ENCODE measurements at places on chromosomes 2 and 18.

DNA sequence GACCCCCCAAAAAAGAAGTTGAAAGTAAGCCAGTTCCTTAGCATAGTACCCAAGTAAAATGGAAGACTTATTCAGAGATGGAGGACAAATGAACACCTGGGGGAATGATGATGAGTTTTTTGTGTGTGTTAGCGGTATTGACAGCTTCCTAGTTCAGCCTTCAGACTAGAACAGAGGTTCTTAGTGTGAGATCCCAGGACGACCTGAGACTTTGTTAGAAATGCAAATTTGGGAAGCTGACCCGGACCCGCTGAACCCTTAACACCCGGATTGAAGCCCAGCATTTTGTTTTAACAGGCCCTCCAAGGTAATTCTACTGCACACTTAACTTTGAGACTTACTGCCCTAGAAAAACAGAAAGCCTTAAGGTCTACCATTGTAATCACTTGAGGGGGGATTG lies 20.3 kb downstream of the SPOPL start:
- no peak for DNase-seq

DNA sequence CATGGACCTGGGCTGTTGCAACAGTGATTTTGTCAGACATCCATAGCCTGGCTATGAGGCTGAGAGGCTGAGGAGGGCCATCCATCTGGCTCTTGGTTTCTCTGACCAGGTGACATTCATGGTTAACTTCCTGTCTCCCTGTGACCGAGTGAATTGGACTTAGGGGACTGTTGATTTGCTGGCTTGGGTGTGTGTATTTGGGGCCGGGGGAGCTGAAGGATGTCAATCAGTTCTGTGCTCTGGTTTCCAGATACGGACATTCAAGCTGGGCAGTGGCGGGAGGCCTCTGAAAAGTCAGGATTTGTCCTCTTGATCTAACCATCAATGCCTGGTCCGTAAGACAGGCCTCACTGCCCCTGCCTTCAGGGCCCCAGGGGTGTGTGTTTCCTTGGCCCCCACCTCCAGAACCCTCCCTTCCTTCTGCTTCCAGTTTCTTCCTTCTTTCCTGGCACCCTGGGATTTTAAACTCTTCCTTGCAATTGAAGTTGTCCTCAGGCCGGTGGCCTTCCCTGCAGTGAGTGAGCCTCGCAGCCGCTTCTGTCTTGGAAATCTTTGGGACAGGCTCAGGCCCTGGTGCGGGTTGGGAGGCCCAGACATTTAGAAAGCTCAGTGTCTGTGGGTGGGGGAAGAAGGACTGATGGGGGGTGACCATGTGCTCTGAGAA lies 54.7 kb upstream of the HAAO start:
- no peak for DNase-seq

DNA sequence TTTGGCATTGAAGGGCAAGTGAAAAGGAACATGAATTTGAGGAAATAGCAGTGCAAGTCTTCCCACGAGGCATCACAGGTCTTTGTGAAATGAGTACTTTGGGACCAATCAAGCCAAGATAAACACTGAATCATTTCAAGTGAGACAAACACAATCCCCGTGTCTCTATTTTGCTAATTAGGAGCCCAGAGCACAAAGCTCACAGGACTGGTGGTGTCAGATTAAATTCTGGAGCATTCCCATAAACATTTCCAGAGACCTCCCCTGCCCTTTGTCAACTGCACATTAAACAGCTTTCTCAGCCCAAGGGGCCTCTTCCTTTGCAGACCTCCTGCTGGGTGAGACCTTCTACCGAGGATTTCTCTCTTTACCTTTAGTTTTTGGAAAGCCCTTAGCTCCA lies 50.7 kb downstream of the DAPL1 start:
- no peak for DNase-seq

- DNase-seq = no peak
Measured at GRCh38 chr2:223894009-223894408, 51.1 kb downstream of the WDFY1 start.

DNA sequence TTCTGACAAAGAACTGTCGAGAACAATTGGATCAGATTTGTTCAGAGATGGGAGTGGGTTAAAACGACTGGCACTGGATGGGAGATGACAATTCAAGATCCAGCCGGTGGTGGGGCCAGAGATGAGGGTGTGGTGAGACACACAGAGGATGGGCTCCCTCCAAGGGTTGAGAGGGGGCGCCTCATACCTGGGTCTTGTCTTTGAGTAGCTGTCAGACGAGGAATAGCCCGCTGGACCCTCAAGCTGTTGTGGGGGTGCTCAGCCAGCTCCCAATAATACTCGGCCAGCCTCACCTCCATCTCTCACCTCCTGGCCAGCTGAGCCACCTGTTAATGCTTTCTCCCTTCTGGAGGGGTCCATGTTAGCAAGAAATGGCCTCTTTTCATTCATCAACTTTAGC lies 14.0 kb downstream of the INPP5D start:
- no peak for DNase-seq

DNA sequence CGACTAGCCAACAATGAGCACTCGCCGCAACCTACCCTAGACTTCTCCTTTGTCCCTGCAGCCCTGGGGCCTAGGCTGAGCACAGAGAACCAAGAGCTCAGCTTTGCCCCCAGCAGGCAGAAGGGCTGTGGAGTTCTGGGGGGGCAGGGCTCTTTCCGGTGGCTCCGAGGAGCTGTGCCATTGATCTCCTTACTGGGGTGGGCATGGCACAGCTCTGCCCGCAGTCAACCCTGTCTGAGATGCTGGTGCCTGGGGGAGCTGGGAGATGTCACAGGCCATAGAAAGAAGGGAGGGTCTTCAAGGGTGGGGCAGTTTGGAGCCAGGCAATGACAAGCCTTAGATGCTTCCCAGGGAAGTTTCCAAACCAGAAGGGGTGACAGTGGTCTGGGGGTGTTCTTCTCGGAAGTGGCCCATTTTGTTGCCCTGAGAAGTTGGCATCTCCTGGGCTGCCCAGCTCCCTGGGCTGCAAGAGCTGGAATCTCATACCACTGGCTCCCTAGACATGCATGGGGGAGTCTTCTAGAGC lies 14.1 kb upstream of the GPR55 start:
- no peak for DNase-seq

DNA sequence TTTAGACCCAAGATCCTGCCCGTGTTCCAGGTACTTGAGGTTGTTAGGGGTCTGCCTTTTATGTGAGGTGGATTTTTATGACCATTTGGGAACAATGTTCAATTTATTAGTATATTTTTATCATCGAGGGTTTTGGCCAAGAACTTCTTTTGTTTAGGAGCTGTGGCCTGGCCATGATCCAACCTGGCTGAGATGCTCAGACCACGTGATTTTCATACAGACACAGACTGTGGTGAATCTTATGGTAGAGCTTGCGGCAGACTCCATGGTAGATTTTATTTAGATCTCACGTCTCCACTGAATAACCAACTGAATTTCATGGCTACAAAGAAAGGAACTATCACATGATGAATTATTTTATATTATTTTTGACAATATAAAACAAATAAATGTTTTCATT lies 405.5 kb upstream of the VWC2L start:
- no peak for DNase-seq

DNA sequence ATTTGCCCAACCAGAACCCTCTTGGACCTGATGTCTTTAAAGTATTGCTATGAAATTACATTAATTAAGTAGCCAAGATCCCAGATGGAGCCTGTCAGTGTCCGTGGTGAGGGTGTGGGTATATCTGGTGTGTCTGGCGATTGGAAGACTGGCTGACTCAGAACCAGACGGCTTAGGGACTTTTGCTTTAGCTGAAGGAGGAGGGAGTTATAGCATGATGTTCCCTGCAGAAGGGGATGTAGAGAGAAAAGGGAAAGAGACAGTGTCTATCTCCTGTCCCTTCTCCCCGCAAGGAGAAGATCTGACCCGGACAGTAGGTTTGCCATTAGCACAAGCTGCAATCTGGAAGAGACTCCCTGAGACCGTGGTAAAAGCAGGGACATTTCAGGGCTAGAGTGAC lies 60.6 kb downstream of the POU3F3 start:
- DNase-seq = no peak

GRCh38 chr2:143378996-143379395 lies 249.8 kb downstream of the ARHGAP15 start:
- no peak for DNase-seq

DNA sequence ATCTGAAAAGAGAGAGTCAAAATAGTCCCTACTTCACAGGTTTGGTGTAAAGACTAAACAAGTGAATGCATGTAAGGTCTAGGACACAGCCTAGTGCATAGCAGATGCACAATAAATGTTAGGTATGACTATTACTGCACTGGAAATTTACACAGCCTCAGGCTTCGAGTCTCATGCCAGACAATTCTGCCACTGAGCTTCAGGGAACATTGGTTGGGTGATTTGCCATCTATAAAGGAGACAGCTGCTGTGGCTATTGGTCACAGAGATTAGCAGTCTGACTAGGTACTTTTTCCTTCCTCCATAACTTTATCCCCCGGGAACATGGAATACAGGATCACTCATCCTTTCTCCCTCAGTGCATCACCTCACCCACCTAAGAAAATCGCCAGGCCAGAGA lies 89.2 kb downstream of the FAM124B start:
- no peak for DNase-seq

GRCh38 chr2:140249821-140250220 lies 1469.6 kb upstream of the NXPH2 start:
- DNase-seq = no peak

DNA sequence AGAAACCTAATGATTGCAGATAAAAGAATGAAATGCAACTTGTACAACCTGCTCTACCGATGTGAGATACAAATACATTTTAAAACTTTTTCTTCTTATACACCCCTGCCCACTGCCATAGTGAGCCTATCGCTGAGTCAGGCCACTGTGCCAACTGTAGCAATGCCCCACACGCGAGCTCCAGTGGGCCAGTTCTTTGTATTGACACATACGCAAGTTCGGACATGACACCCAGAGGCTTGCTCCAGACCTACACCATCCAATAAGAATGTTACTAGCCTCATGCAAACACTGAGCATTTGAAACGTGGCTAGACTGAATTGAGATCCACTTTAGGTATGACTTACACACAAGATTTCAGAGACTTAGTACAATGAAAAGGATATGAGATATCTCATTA lies 340.1 kb downstream of the ARHGAP15 start:
- no peak for DNase-seq

- DNase-seq = peak; percentile 87
Measured at GRCh38 chr2:190846746-190847145, 33.9 kb upstream of the GLS start.

GRCh38 chr2:20738772-20739171 lies 71.8 kb downstream of the GDF7 start:
- DNase-seq = no peak

DNA sequence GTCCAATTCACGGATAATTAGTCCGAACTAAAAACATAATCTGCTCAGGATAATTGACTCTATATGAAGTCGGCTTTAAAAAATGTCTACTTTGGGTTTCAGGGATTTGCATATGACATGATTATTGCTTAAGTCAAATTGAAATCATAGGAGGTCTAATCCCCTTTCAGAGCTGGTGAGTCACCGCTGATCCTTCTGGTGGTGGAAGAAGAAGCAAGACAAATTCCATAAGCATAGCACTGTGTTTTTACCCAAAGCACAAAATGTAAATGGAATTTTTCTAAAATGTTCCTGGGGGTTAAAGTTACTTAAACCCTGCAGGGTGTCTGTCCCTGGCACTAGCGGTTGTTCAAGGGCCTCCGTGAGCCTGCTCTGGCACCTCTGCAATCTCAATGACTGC lies 460.2 kb downstream of the LRATD1 start:
- peak; percentile 7 for DNase-seq

DNA sequence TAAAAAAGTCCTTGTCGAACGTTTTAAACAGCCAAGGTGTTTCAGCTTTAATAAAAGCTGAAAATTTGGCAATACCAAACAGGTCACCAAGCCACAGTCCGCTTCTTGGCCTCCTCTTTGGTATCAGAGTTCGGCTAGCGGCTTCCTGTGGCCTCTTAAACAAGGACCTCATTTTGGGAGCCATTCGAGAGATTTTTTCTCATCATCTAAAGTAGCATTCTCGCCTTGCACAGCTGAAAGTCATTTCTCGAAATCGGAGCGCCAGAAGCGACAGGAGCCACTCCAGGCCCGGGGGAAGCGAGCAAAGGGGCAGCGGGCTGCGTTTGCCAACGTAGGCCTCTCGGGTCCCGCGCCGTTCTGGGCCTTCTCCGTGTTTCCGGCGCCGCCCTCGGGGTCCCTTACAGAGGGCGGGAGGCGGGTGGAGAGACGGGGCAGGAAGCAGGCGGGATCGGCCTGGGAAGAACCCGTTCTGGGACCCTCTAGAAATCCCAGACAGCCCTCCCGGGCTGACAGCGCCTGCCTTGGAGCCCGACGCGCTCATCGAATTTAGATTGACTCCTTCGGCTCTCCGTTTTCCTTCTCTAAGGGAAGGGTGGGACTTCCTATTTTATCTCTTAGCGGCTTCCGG lies 522 bp upstream of the ZNF407 start:
- DNase-seq = peak; percentile 24

Measured in NCI-H524 (cell line).